NCI-H345 (cell line): ENCODE measurements at places on chromosomes 12 and 14.

GRCh38 chr14:85233756-85234155 is 296.2 kb upstream of the FLRT2 start:
- no peak for DNase-seq

DNA sequence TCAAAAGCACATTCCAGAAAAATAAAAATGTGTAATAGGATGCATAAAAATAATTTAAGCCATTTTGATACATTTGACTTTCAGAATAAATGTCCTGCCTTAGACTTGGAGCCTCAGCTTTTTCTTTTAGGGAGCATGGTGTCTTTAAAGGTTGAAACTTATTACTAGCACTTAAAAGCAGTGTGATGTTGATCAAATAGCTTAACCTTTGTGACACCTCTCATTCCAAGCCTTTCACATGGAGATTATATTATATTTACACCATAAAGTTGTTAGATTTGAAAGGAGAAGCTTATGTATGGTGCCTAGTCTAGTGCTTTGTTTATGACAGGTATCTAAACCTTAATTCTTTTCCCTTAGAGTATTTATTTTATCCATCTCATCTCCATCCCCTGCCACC is 61.9 kb downstream of the KTN1 start:
- no peak for DNase-seq

GRCh38 chr14:20477211-20477876 is 8.1 kb downstream of the PNP start:
- peak; percentile 37 for DNase-seq

- no peak for DNase-seq
Observed at GRCh38 chr12:52687497-52688385, 7.5 kb upstream of the KRT1 start.

DNA sequence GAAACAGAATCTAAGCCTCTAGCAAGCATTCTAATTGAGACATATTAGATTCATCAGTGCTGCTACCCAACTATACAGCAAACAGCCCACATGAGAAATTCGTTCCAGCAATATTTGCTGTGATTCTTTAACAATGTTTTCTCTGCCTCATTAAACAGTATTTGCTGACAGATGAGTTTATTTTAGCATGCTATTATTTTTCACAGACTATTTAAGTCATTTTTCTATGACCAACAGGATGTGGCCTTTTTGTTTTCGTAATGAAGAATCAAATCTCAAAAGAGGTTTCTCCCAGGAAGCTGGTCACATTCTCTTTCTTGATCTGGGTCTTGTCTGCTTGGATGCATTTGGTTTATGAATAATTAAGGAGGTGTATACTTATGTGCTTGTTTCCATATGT is 23.2 kb upstream of the SERPINA12 start:
- DNase-seq = no peak

DNA sequence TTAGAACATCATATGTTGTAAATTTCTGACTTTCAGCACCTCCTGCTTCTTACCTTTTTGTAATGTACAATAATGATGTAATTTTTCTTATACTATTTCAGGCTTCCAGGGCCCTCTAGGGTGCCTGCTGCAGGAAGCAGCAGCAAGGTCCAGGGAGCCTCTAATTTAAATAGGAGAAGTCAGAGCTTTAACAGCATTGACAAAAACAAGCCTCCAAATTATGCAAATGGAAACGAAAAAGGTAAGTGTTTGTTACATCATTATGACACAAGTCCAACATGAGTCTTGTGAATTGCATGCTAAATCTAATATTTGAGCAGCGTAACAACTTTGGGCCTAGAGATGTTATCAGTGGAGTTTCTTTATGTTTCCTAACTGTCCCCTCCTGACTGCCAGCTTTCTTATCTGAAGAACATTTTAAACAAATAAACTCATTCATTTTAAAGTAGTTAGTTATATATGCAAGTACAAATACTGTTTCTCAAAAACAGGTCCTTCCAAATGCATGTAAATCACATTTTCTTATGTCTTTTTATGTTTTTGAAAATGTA is 167.6 kb downstream of the NAV3 start:
- no peak for DNase-seq

DNA sequence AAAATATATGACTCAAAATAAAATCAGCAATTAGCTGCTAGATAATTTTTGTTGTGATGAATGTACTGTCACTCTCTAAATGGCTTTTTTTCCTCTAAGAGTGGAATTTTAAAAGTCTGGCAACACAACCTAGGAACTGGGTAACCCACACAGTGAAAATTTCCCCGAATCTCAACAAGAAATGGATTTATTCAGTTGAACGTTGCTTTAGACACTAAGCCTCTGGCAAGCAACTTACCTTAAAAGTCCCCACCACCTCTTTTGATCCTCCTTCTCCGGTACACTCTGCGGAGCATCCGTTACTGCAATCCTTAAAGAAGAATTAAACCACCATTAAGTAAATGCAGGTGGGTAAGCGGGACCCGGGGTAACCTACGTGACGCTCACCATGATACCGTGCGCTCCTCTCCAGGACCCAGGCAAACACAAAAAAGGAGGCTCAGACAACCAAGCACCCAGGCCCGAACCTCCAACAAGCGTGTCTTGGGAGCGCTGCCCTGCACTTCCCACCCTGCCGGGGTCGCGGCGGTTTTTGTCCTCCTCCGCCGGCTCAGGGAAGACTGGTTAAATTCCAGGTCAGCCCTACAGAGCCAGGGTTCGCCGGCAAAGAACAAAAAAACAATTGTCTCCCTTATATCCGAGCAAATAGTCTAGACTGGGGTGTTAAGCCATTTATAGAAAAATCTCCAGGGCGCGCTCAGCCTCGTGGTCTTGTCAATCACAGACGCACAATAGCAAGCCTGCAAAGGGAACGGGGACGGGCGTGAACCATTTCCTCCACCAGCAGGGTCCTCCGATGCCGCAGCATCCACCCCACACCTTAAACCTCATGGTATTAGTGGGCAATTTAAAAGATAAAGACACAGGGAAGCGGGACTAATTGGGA is 47.1 kb downstream of the BCAT1 start:
- DNase-seq = no peak

- DNase-seq = no peak
Observed at GRCh38 chr12:15534874-15535273, 212.6 kb downstream of the PTPRO start.

- DNase-seq = no peak
Observed at GRCh38 chr12:94686834-94687628, 36.7 kb upstream of the TMCC3 start.

DNA sequence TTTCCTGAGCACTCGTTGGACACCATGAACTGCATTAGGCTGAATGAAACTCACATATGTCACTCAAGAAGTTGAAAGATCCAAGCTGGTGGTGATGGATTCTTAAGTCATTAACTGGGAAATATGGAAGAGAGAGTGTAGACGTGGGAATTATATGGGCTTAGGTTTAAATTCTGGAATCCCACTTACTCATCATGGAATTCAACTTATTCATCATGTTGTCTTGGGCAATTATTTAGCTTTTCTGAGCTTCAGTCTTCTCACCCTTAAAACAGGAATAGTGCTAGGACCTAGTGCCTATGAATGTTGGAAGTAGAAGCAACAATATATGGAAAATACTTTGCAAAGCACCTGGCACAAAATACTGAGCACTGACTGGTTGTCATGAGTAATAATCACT is 292.4 kb upstream of the TBX3 start:
- DNase-seq = no peak

- no peak for DNase-seq
Observed at GRCh38 chr12:93176165-93176564, 201.6 kb upstream of the NUDT4 start.

- peak; percentile 17 for DNase-seq
Observed at GRCh38 chr12:90128526-90128925, 419.9 kb upstream of the ATP2B1 start.

- no peak for DNase-seq
Observed at GRCh38 chr14:24056800-24057184, 5.0 kb downstream of the CARMIL3 start.

GRCh38 chr12:55931317-55931779 is 386 bp downstream of the DGKA start:
- no peak for DNase-seq
